Activated T-cell treated with anti-CD3 and anti-CD28 coated beads, Interleukin-2, amount 50 U/mL, for 72 hours (primary cell): ENCODE measurements at places on chromosomes 4 and X.

DNA sequence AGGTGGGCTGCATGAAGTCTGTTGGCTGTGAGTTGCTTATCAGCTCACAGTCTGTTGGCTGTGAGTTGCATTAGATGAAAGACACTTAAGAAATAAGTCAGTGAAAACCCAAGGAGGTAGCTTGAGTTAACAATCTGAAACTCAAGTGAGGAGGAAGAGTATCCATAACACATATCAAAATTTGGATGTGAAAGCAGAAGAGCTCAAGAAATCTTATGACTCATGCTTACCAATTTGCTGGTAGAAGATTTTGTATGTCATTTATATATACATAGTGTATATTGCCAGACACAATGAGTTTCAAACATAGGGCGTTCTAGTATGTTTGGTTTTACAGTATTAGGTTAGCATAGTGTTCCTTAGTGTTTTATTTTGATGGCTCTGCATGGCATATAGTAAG lies 107.4 kb downstream of the DDIT4L start:
- DNase-seq, result no peak

- DNase-seq, result no peak
Observed at GRCh38 chr4:175767150-175767549, 44.9 kb downstream of the GPM6A start.

DNA sequence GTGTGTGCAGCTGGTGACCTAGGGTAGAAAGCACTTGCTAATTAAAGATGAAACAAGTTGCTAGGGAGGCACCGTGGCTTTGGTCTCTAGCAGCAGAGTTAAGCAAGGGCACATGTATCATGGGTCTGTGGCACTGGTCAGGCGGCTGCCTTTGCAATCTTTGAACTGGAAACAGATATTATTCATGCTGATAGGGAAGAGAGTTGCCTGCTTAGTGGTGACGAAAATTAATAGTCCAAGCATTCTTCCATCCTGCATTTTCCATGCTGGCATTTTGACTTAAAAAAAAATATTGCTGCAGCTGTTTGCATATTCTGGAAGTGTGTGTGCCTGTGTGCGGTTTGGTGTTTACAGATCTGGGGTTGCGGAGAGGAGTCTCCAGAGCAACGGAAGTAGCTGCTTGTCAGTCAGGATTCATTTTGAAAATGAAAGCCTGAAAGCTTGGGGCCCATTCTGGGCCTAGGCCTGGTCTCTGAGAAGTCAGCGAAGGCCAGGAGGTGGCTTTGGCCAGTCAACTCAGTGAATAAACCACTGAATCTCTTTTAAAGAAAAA lies 2.3 kb upstream of the SOWAHD start:
- DNase-seq, result peak; percentile 69

GRCh38 chr4:173009129-173009823 lies 159.3 kb upstream of the GALNT7 start:
- DNase-seq, result no peak

DNA sequence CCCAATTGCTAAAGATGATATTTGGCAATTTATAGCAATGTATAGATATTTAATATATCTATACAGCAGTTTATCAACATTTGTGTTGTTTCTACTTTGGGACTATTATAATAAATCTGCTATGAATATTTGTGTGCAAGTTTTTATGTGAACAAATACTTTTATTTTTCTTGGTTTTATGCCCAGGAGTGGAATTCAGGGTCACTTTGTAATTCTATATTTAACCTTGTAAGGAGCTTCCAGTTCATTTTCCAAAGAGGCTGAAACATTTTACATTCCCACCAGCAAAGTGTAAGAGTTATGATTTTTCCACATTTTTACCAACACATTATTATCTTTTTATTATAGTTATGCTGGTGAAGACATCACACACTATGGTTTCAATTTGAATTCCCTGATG lies 801.3 kb downstream of the PCDH18 start:
- no peak for DNase-seq

DNA sequence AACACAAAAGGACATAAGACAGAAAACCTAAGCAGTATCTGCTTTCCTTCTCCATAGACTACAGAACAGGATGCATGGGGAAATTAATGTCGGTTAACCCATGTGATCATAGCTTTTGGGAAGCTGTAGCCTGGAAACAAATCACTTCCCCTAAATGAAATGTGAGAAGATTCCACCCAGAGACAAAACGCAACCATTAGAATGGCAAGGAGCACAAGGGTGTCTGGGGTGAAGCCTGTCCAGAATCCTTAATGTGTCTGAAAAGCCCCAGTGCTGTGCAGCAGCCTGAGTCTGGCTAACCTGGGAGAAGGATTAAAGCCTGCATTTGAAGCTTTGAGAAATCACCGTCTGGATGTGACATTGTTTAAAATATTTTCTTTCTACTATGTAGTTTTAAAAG lies 213.3 kb downstream of the ANKRD50 start:
- no peak for DNase-seq

- DNase-seq, result no peak
Observed at GRCh38 chrX:825991-826390, 195.4 kb downstream of the SHOX start.

DNA sequence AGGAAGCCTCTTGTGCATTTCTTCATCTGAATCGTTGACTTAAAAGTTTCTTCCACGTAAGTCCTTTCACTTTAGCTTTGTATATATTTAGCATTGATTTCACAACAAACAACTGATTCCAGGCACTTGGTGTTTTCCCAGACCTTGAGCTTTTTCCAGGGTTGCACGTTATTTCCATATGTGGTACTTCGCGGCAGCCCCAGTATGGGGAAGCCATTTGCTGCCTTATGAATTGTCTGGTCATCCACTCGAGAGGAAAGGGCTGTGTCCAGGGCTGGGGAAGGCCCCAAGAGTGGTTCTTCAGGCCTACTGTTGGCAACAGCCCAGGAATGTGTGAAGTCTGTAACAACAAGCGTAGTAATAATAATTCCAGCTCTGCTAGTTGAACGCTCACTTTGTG lies 2.8 kb upstream of the TLR8 start:
- no peak for DNase-seq
